Stimulated activated CD4-positive, alpha-beta T cell treated with anti-CD3 and anti-CD28 coated beads, TNF-alpha, amount 100 ng/mL, for 48 hours (primary cell): ENCODE measurements at places on chromosomes 12 and 14.

DNA sequence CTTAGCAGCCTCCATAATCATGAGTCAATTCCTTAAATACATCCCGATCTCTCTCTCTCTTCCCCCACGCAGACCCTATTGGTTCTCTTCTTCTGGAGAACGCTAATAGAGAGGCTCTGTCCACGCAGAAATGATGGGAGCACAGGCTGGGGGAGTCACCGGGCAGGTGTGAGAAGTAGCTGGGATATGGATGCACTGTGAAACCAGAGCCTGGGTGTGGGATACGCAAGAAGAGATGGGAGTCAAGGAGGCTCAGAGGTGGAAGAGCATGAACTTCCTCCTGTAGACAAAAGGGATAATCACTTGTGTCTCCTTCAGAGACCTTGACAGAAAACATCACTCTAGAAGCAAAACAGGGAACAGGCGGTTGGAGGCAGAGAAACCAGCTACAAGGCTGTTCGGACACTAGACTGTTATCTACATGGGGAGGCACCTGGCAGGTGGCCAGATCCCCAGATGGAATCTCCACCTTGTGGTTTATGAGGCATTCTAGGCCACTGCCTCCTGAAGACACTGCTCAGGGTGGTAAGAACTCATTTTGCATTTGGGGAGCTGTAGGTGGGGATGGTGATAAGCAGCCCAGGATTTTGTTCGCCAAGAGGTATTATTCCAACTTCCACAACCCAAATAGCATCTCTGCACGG lies 7.2 kb upstream of the SELPLG start:
- DNase-seq: no peak

- DNase-seq: no peak
Measured at GRCh38 chr14:55846826-55847446, 266.9 kb downstream of the KTN1 start.

GRCh38 chr12:93740751-93741150 lies 63.6 kb downstream of the CRADD start:
- no peak for DNase-seq

- DNase-seq: no peak
Measured at GRCh38 chr14:33375196-33375595, 436.5 kb downstream of the NPAS3 start.

DNA sequence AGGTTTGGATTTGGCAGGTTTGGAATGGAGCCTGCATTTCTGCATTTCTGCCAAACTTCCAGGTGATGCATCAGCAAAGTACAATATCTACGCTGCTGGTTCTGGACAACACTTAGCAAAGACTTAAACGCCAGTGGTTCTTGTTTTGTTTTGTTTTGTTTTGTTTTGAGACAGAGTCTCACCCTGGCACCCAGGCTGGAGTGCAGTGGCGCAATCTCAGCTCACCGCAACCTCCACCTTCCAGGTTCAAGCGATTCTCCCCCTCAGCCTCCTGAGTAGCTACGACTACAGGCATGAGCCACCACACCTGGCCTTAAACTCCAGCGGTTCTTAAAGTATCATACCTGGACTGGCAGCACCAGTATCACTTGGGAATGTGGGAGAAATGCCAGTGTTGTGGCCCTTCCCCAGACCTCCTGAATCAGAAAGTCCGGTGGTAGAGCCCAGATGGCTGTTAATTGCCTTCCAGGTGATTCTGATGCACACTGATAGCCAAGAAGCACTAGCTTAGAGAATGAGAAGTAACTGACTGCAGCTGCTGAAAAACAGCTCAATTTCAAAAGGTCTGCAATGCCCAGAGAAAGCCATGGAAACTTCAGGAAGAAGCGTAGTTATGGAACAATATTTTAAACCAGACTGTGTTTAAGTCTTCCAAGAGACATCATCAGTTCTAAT lies 114.8 kb upstream of the FOXN3 start:
- no peak for DNase-seq

GRCh38 chr12:96420277-96420835 lies 20.1 kb upstream of the CDK17 start:
- DNase-seq: no peak

GRCh38 chr12:20101046-20101445 lies 267.3 kb upstream of the PDE3A start:
- no peak for DNase-seq
